ENCODE measurements at places on chromosomes 1 and 21.

DNA sequence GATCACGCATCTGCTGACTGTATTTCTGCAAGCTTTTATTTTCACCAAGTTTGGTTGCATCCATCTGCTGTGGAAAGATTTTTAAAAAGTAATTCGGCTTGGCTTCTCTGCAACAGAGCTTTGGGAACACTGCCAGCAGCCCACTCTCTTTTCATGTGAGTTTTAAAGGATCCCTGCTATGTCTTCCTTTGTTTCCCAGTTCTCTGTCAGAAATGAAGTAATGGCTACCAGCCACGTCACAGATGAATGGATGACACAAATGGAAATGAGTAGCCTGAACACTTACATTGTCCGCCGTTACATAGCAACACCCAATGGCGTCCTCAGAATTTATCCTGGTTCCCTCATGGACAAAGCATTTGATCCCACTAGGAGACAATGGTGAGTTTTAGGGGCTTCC lies 80.6 kb upstream of the RAVER2 start:
- DNase-seq: no peak

DNA sequence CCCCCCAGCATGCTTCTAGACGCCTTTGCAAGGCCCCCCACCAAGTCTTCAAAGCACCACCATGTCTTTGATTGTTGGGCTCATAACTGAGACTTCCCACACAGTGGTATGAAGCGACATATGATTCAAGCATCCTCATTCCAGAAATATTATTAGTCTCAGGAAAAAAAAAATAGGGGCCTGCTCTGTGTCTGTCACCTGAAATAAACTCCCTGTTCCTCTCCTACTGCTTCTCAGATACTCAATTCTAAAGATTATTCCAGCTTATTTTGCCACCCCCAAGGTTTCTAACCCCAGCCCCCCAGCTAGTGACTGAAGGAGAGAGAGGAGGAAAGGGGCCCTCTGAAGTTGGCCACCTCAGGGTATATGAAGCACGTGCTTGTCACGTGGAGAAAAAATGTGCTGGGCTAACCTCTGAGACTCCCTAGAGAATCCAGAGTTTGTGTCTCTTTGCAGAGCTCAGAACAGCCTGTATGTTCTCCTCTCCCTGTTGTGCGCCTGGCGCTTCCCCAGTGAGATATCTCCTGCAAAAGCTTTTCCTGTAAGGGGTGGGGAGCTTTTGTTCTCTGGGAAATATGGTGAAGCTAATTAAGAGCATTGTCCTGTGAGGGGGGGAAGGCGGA lies 35.9 kb upstream of the RASAL2 start:
- no peak for DNase-seq

DNA sequence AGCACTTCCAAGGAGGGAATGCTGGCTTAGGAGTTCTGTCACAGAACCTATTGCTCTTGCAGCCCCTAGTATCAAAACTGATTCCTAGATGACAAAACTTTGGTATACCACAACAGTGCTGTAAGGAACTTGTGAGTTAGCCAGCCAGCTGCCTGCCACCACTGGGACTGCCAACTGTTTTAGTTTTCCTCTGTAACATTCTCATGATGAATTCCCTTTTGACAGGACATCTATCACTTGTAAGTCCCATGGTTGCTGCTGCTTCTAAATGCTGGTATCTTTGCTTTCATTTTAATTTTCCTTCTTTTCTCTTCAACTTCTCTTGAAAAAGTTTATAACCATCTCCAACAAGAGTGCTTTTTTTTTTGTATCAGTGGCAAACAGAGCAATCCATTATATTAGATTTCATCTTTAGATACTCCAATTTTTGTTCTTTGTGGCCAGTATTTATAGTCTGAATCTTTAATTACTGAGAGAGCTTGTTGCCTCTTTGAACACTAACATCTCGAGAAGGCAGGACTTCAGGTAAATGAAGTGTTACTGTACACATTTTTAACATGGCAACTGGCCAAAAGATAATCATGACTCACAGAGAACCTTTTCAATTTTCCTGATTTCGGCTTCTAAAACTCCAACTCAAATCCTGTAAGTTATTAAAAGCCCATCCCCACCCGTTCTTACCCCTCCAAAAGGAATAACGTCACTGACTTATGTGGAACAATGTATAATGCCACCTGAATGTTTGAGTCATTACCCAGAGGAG lies 19.8 kb downstream of the DBT start:
- no peak for DNase-seq

GRCh38 chr1:101181930-101182329 lies 54.9 kb upstream of the S1PR1 start:
- no peak for DNase-seq

GRCh38 chr21:34367320-34367935 lies 3.6 kb downstream of the KCNE2 start:
- DNase-seq: no peak

GRCh38 chr1:228944935-228945371 lies 209.7 kb downstream of the RHOU start:
- DNase-seq: no peak

DNA sequence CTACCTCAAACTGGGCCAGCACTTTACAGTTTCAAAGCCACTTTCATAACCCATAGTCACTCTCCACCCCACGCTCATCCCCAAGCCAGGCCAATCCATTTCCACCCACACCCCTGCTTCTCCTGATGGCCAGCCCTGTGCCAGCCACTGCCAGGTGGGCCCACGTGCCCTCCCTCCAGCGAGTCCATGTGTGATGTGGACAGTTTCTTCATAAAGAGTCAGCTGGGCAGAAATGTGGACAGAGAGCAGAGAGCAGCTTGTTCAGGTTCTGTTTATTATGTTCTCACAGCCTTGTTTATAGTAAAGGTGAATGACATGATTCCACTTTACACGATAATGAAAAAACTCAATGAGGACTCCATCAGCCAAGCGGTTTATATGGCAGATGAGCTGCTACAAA lies 37.4 kb upstream of the RGS16 start:
- DNase-seq: no peak

DNA sequence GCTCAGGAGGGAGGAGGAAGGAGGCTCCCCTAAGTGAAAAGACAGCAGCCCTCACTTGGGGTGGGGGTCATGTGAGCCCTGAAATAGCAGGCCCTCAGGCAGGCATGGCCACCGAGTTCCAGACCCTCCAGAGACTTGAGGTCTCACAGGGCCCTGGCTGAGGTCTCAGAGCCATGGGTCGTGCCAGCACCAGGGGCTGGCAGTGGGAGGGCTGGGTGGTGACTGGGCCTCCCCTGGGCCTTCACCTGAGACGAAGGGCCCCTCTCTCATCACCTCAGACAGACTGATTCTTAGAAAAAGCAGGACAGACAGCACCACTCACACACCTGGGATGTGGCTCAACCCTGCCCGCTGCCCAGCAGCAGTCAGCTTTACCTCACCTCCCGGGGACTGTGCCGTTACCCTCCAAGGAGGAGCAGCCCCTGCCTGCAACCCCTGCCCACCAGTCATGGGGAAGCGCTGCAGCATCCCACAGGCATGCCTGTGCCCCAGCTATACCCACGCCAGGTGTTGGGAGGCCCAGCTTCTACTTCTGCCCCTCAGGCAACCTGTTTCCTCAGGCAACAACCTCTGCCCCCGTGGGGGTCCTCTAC lies 42.6 kb upstream of the LRP8 start:
- no peak for DNase-seq

GRCh38 chr21:33550772-33551660 lies 8.2 kb downstream of the SON start:
- no peak for DNase-seq

- no peak for DNase-seq
These were observed 403 bp downstream of the MXRA8 start for GRCh38 chr1:1357871-1358432.

GRCh38 chr1:57312869-57313268 lies 111.0 kb downstream of the DAB1 start:
- DNase-seq: no peak

DNA sequence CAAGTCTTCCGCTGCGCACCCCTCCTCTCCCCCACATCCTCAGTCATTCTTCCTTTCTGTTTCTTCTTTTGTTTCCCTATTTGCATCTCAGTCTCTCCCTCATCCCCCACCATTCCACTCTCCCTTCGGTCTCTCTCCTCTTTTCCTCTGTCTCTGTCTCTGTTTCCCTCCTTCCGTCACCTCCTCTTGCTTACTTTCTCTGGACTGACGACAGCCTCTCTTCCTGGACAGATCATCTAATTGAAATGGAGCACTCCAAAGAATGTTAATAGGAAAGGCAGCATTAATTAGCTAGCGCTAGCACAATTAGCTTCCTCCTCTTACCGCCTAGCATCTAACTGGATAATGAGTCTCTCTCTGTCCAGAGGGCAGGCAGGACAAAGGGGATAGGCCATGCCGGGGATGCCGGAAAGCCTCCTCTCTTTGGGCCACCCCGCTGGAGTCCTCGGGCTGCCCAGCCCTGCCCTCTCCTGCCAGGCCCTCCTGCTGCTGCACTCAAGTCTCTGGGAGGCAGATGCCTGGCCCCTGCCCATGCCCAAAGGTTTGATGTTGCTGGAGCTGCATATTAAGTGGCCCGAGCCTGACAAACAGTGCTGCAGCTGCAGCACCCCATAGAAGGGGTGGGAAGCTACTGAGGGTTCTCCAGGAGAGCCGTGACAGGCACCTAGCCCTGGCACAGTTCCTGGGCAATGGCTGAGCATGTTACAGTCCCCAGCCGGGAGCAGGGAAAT lies 20.8 kb downstream of the DISP3 start:
- DNase-seq: no peak

GRCh38 chr1:100921110-100921706 lies 25.3 kb downstream of the SLC30A7 start:
- peak; percentile 57 for DNase-seq

DNA sequence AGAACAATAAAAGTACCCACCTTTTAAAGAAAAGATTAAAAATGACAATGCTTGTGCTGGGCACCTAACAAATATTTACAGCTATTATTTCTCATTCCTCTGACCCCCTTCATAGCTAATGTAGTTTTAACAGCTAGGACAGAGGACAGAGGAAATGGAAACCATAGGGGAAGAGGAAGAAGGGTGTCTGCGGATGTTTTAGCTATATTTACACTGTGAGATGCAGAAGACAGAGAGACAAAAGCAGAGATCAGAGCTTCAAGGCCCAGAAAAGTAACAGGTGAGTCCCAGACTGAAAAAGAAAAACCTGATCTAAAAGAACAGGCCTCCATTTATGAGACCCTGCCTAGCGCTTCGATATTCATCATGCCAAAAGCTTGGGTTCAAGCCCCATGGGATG lies 72.0 kb downstream of the ZNF281 start:
- no peak for DNase-seq

GRCh38 chr1:31663622-31664452 lies 19.2 kb upstream of the PEF1 start:
- no peak for DNase-seq

GRCh38 chr1:103211073-103211472 lies 102.8 kb upstream of the COL11A1 start:
- DNase-seq: no peak

- DNase-seq: no peak
These were observed 187.6 kb upstream of the NRIP1 start for GRCh38 chr21:15252431-15252830.

GRCh38 chr1:92168657-92169056 lies 49.1 kb upstream of the C1orf146 start:
- no peak for DNase-seq

GRCh38 chr1:225695578-225696337 lies 42.8 kb upstream of the ENAH start:
- peak; percentile 80 for DNase-seq

DNA sequence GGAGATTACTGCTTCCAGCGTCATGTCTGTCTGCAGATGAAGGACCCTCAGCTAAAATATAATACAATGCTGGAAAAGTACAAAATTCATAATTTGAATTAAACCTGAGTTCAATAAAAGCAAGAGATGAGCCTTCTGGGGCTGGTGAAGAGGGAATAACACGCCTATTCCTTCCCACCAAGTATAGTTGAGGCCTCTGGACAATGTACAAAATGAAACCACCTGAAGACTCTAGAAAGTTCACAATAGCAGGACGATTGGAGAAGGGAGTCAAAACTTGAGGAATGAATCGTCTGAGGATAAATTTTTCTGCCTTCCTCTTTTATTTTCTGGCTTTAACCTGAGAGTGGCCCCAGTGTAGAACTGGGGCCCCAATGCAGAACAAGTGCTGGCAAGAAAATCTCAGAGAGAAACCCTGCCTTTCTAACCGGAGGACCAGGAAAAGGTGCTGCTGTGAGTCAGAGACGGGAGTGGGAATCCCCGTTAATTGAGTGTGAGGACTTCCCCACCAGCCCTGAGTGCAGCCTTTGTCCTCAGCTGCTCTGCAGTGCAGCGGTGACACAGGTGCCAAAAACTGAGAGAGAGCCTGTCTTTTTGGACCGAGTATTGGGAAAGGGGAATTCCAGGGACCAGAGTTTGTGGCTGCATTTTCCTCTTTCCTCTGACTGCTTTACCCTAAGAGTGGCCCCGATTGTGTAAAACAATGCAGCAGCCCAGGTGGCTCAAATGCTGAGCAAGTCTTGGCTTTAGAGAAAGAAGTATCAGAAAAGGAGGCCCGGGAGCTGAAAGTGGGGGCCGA lies 264.9 kb downstream of the DYRK1A start:
- DNase-seq: no peak

- DNase-seq: peak; percentile 30
These were observed 291.4 kb downstream of the LRRC40 start for GRCh38 chr1:69913977-69914376.

DNA sequence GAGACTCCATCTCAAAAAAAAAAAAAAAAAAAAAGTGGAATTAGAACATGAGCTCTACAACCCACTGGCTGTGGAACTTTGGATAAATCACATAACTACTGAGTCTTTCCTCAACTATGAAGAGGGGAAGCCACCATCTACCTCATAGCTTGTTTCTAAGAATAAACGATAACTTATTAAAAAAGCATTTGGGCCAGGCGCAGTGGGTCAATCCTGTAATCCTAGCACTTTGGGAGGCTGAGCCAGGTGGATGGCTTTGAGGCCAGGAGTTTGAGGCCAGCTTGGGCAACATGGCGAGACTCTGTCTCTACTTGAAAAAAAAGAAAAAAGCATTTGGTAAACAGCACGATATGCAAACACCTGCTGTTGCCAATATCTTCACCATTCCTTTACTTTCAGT lies 31.8 kb upstream of the MEF2D start:
- no peak for DNase-seq

- DNase-seq: no peak
These were observed 15.1 kb downstream of the CYP4B1 start for GRCh38 chr1:46813858-46814396.

GRCh38 chr1:2248127-2248826 lies 20.2 kb downstream of the SKI start:
- no peak for DNase-seq

DNA sequence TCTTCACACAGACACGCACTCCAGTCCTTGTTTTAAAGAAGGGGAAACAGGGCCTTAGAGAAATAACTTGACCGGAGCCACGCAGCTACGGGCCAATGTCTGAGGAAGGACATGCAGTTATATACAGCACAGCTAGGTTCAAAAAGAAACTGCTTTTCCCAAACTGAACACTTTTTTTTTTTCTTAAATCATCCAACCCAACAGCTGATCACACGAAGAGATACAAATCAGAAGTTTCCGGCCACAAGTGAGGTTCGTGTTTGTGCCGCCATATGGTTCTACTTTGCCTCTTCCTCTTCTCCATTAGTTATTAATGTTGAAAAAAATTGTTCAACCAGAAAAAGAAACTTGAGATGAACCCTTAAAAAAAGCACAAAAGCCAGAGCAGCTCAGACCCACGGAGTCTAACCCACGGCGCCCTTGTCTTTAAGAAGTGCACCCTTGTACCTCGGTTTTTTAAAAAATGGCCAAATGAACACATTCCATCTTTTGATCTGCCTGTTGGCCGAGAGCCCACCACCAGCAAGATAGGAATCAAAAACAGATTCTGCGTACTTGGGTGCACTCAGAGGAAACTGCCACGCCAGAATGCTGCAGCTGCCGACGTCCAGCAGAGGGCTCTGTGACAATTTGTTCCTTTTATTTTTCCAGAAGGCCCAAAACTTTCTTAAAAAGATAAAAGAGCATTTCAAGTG lies 78.9 kb downstream of the SLC66A1 start:
- peak; percentile 71 for DNase-seq

Measured in renal cortex interstitium (tissue), 15 donors.